ENCODE measurements at places on chromosomes 2 and 18.

GRCh38 chr2:232418466-232419244, 12.0 kb downstream of the ALPG start:
- no peak for DNase-seq

GRCh38 chr2:5287558-5288334, 404.4 kb upstream of the SOX11 start:
- no peak for DNase-seq

- DNase-seq = no peak
Observed at GRCh38 chr2:43400508-43400907, 174.1 kb upstream of the ZFP36L2 start.

DNA sequence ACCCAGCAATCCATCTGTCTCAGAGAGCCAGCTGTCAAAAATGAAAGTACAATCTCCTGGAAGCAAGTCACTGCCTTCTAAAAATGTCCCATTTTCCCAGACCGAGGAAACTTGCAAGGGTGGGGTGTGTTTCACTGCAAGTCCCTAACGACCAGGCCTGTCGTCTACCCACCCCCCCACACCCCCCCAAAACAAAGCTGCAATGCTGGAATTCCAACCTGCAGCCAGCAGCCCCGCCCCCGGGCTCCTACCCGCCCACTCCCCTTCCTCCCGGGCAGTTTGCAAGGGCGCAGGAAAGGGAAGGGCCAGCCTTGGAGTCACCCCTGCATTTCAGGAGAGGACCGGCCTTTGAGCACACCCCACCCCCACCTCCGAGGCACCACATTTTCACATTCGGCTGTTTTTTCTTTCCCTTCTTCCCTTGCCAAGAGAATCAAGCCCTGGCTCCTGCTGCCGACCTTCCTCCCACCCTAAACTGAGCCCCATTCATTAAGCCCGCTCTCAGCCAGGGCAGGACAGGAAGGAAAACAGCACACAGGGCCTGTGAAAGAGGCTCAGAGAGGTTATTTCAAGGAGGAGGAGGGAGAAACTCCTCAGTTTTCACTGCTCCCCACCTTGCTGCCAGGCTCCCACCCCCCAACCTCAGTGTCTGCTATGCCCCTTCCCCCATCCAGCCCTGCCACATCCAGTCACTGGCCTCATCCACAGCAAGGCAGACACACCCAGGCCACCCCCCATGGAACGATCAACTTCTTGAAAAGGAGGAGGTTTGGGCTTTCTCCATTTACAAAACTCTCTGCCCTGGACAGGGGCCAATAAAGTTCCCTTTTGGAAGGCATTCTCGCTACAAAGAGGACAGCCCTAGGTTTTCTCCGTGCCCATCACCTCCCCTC, 11.3 kb downstream of the SMAD7 start:
- no peak for DNase-seq

GRCh38 chr2:151809073-151809383, 19.2 kb downstream of the ARL5A start:
- no peak for DNase-seq

- DNase-seq = no peak
Observed at GRCh38 chr2:177662895-177663294, 270.3 kb downstream of the AGPS start.

DNA sequence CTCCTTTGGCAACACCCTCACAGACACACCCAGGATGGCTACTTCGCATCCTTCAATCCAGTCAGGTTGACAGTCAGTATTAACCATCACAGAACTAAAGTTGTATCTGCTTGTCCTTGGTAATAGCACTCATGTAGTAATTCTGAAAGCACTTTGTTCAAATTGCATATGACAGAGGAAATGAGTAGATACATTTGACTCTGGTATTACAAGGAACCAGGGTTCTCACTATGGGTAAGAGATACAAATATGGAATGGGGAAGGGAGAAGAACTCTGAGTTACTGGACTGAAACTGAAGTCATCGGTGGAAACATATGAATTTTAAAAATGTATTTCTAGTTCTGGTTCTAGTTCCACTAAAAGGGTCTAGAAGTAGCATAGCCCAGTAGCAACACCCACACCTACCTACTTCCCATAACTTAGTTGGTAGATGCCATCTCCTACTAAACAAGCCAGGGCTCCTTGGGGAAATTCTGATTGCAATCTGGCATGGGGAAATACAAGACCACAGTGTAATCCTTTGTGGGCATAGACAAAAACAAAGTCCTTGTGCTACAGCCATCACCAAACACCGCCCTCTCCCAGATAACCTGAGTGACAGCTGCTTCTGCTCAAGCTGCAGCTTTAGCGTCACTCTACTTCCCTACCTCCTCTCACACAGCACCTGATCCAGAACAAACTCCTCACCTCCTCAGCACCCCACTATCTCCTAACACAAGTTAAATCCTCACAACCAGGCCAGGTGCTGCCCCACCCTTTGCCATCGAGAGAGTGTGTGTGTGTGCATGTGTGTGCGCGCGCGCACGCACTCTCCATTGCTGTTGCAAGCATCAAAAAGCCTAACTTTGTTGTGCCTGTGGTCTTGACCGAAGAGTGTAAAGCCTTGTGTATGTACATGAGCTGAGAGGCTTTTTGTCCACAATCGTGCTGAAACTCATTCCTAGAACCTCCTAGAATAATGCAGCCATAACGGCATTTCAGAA, 31.4 kb upstream of the CD226 start:
- no peak for DNase-seq

GRCh38 chr2:1601471-1602277, 142.6 kb downstream of the PXDN start:
- no peak for DNase-seq

- no peak for DNase-seq
Observed at GRCh38 chr2:241282555-241282954, 32.9 kb downstream of the HDLBP start.

- DNase-seq = no peak
Observed at GRCh38 chr18:78739115-78739514, 240.5 kb upstream of the SALL3 start.

- DNase-seq = no peak
Observed at GRCh38 chr2:96601382-96602292, 36.5 kb downstream of the KANSL3 start.

DNA sequence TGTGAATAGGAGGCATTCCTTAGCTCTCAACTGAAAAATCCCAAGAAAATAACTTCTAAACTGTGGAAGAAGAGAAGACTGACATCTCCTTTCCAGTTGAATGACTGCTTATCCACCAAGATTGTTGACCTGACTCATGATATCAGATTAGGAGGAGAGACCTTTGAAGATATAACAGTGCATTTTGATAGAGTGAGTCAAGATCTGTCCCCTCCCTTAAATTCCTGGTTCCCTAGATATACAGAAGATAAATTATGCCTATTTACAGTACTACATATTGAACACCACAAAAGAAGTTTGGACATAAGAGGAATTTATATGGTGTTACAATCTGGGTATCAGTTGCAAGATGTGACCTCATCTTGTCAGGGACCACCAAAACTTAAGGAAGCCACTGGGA, 285.3 kb upstream of the ZSWIM2 start:
- DNase-seq = no peak

- no peak for DNase-seq
Observed at GRCh38 chr18:54239601-54240000, 15.1 kb upstream of the MBD2 start.

- no peak for DNase-seq
Observed at GRCh38 chr2:58812771-58813344, 571.7 kb upstream of the FANCL start.

GRCh38 chr2:229578052-229578846, 136.1 kb downstream of the DNER start:
- no peak for DNase-seq

DNA sequence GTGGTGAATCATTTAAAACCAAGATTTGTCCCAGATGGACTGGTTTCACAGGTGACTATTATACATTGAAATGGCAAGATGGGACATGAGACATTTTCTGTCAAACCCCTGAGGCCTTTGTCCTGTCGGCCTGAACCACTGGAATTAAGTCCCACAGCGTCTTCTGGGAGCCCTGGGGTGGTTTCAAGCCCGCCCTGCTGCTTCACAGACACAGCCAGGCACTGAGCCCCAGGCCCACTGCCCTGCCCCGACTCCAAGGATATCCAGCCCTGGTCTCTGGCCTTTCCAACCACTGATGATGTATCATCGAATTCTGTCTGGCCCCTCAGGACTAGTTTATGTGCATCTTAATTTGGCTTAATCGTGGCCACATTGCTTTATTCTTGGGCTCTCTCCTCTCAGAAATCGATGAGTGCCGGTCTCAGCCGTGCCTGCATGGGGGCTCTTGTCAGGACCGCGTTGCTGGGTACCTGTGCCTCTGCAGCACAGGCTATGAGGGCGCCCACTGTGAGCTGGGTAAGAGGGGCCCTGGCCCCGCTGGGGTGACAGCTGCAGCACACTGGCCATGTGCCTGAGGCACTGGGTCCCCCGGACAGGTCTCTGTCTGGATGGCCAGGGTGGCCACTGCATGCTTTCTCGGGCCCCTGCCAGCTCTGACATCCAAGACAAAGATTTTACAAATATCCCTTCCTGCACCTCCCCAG, 39.5 kb downstream of the MTERF4 start:
- DNase-seq = no peak

GRCh38 chr2:173087214-173087581, 11.6 kb downstream of the MAP3K20 start:
- no peak for DNase-seq

DNA sequence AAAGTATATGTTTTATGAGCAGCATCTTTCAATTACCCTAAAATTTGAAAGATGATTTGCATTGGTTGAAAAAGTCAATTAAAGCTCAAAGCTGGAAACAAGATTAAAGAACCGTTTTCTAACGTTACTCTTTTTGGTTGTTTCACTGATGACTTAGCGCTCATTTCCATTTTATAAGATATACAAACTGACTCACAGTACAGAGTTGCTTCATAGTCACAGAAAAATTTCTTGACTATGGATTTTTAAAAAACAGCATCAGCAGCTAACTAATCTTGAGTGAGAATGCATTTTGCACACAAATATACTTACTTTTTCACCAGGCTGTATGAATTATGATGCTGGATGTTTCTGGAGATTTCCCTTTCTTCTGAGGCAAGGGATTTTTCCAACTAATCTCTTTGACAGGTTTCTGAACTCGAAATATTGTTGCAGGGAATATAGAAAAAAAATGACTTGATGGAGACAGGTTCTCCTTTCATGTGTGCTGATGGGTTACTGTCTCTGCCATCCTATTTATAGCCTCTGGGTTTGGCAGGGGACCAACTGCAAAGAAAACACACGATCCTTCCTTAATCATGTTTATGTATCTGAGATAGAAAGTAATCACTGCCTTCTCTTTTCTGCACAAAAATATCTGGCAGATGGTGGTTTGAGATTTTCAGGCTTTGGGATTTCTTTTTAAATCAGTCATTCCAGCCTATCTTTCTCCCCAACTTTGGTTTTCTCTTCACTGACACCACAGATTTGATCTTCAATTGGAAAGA, 129.4 kb upstream of the DAPL1 start:
- no peak for DNase-seq

DNA sequence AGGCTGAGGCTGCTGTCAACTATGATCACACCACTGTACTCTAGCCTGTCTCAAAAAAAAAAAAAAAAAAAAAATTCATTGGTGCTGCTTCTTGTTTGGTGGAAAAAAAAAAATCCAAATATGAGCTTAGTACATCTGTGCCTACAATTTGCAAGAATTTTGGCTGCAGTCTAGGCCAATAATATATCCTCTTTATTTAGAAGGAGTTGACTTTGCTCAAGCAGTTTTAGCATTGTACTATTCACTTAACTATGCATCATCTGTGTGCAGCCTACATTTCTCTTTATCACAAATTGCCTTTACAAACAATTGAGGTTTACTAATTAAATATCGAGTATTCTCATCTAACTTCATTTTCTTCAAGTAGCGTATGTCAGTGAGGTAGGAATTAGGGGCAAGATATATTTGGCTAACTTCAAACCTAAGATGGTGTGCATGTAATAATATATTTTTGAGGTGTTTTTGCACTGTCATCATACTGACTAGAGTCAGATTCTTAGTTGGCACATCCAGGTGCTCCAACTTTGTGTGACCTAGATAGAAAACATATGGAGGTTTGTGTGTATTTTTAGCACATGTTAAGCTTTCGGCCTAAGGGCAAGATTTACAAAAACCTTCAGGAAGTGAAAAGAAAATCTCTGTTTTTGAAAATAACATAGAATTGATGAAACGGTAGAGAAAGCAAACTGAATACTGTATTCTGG, 51.8 kb downstream of the PMS1 start:
- DNase-seq = no peak

DNA sequence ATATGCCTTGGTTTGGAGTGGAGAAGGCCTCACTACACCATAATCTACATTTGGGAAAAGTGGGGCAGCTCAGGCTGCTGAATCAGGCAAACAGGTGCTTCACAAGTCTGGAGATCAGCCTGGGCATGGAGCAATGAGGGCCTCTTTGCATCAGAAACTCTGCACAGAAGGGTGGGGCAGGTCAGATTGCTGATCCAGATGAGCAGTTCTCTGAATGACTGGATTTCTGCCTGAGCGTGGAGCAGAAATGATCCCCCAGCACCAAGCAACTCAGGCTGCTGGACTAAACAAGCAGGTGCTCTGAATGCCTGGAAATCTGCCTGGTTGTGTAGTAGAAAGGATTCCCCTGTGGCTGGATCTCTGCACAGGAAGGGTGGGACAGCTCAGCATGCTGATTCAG, 605.3 kb upstream of the ZNF804A start:
- no peak for DNase-seq

DNA sequence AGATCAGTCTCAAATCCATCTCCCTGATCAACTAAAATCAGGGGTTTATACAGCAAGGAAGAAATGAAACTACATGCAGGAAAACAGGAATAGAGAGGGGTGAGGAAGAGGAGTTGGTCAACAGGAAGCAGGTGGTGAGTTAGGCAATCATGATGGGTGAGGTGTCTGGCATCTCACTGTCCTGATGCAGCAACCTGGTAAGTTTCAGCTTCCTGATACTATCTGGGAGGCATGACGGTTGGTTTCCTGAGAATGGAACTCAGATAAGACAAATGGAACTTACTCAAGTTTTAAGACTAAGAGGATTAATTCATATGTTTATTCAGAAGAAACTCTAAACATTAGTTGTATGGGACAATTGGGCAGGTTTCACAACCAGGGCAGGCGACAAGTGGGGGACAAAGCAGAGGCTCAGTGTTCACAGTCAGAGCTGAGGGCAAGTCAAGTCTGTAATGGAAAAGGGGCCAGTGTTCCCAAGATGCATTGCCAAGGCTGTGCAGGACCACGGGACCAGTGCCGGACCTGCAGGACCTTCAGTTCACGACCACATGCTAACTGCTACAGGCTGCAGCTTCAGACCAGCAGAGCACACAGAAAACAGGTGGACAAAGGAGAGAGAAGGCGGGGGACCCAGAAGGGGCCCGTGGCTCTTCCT, 17.7 kb upstream of the GALM start:
- no peak for DNase-seq

DNA sequence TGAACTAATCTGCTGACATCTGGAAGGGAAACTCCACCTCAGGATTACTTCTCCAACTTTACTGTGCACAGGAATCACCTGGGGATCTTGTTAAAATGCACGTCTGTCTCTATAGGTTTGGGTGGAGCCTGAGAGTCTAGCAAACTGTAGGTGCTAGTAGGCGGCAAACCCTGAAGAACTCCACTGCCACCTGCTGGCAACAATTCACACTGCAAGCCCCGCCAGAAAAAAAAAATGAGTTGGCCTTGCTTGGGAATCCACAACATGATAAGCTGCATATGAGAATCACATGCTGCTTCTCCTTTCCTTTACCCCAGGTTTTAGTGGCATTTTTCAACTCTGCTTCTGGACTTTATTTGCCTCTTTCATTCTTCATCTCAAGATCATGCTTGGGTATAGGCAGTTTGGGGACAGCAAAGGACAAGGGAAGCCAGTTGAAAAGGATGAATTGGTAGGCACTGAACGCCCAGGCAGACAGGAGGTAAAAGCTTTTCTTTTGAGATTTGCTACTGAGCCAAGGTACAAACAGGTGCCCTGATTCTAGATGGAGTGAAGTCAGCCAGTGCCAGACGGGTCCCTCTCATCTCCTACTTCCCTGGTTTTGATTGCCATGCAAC, 88.8 kb downstream of the VIT start:
- peak; percentile 10 for DNase-seq
